Omental fat pad (tissue), 4 donors: ENCODE measurements at places on chromosomes 4 and X. TPM values are rescaled to one million over a fixed set of nuclear protein-coding genes. Genes with fewer than 3 reads are reported as not detected.

DNA sequence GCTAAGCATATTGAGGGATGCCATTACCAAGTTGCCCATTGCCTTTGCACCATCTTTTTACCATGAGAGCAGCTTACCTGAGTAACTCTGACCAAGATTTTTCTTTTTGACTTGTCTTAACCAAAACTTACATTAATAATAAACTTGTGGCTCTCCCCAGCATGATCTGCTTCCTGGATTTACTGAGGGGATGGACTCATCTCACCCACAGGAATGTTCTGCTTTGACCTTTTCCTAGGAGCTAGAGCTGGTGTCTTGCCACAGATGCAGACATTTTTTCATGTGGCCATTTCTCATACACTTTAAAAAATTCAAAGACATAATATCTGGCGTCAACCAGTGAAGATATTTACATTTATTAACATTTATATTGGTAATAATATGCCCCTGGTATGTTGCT, 79.2 kb upstream of the EFHC2 start:
- DNase-seq: no peak

Gene CDKL2
- total RNA-seq: 1.9 TPM

- no peak for DNase-seq
Observed at GRCh38 chr4:6876440-6876839, 33.2 kb upstream of the TBC1D14 start.

DNA sequence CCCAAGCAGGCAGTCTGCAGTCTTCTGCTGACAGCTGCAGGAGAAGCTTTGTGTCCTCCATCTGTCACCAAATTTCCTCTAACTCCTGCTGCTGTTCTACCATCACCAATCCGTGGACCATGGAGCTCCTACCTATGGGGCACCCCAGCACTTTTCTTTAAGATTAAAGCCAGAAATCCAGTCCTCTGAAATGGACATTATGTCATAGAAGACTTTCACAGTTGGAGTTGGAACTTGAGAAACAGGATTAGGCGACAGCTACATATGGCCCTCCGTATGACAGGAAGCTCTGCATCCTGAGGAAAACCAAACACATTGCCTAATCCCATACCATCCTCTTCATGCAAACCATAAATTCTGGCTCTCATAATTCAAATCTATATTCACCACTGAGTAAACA, 470.6 kb upstream of the GALNTL6 start:
- no peak for DNase-seq

GRCh38 chr4:138494116-138494515, 252.0 kb upstream of the SLC7A11 start:
- DNase-seq: no peak

DNA sequence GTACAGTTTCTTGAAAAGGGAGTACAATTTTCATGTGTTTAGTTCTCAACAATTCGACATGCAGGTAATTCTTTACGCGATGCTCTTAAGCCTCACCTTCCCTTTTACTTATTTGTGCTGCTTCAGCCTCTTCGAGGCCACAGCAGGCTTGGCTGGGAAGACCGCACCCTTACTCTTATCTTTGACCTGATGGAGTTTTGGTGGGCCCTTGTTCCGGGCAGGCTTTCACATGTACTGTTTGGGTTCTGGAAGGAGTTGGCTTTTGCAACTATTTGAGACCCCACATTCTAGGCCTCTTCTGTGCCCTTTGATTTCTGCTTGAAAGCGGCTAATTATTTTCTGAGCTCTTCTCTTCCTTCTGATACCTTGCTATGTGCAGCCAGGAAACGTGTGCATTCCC, 60.2 kb downstream of the FAM193A start:
- no peak for DNase-seq

DNA sequence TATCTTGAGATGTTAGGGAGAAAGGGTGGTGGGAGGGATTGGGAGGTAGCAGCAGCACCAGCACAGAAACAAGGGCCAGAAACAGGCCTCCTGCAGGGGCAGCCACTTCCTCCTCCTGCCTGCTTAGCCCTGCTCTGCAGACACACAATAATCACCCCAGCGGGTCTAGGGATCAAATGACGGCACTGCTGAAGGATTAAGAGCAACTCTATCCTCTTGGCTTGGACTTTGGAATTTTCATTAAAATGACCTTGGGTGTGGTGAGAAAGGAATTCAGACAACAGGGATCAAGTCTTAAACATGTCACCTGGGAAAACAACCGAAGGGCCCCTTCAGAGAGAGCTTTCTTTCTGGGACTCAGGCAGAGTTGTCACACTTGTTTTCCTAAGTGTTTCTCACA, 353.4 kb downstream of the SPRY1 start:
- DNase-seq: no peak

Gene CSN1S1
- total RNA-seq: 40.6 TPM

- no peak for DNase-seq
Observed at GRCh38 chr4:153518001-153518400, 51.8 kb downstream of the TMEM131L start.

Gene CXCL10
- 3.5 TPM for total RNA-seq

DNA sequence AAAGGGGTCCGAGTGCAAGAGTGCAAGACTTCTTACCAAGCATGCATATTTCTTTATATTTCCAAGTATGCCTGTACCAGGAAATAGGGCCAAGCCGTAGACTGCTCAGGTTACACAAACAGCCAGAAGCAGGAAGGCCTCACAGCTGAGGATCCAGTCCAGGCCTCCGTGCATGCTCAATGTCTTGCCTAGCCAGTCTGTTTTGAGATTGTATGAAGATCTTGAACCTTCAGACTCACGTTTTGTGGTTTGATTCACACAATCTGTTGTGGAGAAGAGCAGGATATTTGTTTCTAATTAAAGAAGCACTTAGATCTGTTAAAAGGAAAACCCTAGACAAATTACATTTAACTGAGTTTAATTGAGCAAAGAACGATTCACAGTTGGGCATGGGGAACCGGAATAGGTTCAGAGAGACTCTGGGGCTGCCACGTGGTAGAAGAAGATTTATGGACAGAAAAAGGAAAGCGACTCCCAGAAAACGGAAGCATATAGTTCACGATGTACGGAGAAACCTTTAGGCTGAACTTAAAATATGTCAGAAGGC, 1.2 kb downstream of the MGST2 start:
- DNase-seq: no peak

- DNase-seq: no peak
Observed at GRCh38 chrX:22276781-22277180, 4.1 kb downstream of the CBLL2 start.

GRCh38 chr4:136893573-136893972, 638.7 kb downstream of the PCDH18 start:
- no peak for DNase-seq

DNA sequence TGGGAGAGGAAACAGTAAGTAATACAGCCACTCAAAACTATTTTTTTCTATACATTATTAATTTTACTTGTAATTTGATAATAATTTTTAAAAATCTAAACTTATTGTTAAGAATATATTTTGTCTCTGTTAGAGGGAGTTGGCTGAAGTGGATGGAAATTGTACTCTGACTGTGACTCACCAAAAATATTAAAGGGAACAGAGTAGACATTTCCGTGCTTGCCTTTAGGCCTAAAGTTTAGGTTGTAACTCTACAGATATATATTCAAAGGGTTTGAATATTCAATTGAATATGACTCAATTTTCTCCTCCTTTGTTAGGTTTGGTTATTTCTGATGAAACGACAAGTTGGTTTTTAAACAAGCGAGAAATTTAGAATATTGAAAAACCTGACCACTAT, 128.3 kb upstream of the PITX2 start:
- no peak for DNase-seq

DNA sequence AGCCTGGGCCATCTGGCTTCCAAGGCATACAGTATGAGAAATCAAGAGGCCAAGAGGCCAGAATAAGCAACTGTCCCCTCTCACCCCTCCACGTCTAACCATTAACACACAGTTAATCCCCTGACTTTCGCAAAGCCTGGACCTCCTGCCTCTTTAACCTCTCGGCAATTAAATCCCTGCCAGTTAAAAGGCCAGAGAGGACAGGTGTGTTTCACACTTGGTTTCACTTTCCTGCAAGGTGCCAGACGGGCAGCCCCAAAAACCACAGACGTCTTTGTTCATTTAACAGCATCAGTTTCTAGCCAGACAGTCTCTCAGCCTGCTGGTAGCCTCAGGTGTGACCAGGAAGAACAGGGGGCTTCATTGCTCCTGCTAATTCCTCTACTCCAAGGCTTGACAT, 91.1 kb upstream of the KIT start:
- no peak for DNase-seq

- DNase-seq: no peak
Observed at GRCh38 chr4:98611677-98612317, 46.6 kb downstream of the TSPAN5 start.

DNA sequence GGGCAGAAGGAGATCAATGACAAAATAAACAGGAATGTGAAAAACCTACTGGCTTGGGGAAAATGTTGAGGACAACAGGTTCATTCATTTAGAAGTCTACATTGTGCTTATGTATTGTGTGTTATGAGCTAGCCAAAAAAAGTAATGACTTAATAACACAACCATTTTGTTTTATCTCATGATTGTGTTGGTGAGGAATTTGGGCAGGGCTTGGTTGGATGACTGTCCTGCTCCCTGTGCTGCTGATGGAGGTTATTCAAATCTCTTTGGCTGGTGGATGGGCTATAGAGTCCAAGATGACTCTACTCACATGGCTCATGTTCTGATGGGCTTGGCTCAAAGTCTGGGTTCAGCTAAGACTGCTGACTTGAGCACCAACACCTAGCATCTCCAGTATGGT, 116.3 kb downstream of the HS3ST1 start:
- no peak for DNase-seq

DNA sequence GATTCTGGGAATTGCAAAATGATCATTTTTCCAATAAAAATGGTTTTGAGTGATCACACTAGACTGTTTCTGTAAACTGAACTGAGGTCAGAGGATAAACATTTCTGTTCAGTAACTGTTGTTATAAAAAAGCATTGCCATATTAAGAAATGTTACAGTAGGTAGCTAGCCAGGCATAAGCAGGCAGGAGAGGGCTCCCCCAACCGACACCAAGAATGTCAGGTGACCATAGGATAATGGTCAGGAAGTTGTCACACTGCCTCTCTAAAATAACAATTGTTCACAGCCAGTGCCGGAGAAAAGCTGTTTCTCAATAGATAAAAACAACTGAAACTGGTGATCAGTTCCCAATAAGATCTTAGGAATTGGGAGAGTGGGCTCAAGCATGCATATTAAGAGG, 306.2 kb upstream of the SLIT2 start:
- DNase-seq: no peak

Gene YIPF7
- total RNA-seq: not detected

DNA sequence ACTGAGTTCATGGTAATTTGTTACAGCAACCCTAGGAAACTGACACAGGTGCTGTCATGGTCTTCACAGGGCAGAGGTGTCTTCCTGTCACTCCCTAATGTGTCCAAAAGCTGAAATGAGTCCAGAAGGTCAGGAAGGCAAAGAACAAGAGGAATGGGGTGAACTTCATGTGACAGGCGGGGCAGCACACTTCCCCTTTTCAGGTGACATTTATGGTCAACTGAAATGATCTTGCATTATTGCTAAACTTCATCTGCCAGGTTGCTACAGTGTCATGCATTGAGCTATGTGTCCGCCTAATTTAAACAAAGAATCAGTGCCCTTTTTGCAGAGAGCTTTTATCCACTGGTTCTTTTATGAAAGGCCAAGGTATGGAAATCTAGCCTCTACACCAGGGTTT, 15.9 kb upstream of the CCDC149 start:
- no peak for DNase-seq

DNA sequence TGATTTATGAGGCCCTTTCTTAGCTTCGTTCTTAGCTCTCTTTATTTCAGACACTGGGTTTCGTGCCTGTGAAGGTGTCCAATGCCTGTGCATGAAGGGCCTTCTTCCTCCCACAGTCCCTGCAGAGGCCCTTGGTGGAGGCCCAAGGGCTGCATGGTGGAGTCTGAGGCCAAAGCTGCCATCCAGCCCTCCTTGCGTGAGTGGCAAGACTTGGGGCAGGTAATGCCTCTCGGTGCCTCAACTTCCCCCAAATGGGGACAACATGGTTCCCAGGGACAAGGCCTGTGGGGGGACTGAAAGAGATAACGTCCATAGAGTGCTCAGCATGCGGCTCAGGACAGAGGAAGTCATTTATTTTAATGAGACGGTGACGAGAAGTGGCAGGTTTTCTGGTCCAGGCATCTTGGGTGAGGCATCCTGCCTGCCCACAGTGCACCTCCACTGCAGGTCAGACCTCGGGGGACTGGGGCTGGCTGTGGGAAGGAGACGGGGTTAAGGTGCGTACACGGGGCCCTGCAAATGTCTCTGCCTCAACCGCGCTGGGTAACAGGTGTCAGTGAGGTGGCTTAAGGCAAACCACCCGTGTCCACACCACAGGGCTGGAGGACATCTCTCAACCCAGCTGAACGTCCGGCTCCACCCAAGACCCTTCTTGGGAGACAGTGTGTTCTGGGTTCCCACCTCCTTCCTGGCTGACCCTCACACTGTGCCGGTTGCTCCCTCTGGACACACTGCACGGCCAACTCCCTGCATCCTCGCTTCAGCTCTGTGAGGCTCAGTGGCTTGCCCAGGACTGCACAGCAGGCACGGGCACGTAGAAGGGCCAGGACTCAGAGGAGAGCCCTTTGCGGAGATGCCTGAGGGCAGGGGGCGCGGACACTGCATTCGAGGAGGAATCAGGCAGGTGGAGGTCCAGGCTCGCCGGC, 50.5 kb downstream of the PSAPL1 start:
- no peak for DNase-seq

DNA sequence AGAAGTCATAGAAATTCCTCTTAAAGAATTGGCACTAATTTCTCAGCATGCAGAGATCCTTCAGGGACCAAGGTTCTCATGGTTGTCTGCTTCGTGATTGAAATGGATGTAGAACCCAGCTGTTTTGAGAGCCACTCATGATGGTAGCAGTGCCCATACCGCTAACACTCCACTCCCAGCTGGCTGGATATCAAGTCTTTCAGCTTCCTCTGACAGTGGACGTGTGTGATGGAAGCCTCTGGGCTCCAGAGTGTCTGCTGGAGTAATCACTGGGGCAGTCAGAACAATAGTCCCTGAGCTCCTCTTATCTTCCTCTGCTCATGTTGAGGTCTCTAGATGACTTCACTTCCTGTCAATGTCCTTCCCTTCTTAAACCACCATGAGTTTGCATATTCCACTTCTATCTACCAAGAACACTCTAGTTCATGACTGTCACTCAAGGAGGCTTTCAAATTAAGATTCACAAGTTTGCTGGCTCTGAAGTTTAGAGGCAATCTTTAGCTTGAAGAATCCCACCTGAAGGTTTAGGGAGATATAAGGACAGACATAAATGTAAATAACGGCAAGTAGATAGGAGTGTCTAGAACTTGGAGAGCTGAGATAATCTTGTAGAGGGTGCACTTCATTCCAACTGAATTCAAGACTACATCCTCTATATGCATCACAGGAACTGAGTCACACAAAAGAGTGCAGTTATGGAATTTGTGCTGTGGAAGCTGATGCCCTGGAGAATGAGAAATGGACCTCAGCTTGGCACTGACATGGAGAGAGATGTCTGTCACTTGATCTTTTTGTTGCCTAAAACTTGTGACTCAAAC, 64.5 kb upstream of the WDR1 start:
- DNase-seq: no peak

Gene KLB
- total RNA-seq: 7.9 TPM
